ENCODE measurements at places on chromosomes 1 and 21.

GRCh38 chr1:16969651-16970050 is 10.8 kb downstream of the MFAP2 start:
- no peak for DNase-seq

DNA sequence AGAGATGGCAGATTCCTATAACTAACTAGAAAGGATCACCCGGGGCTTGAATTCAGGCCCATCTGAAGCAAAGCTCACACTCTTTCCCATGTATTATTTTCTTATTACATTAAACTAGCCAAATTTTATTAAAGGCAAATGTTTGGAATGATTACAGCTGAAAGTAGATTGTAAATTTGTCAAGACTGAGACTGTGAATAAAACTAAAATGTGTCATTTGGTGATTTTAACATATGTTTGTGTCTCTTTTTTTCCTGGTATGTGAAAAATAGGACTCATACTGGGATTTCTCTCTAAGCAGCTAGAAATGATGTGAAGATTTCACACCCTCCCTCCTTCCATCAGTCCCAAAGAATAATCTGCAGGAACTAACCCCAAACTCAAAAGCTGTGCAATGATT is 19.1 kb upstream of the KIAA0040 start:
- DNase-seq, result no peak

- no peak for DNase-seq
These were observed 6.8 kb downstream of the CFAP410 start for GRCh38 chr21:44332383-44332782.

- DNase-seq, result no peak
These were observed 3.3 kb downstream of the SLX9 start for GRCh38 chr21:44943005-44943685.

GRCh38 chr1:64744492-64745180 is at the start of gene RAVER2:
Gene RAVER2, plus strand, starts transcription at chr1:64745075. Its CDS starts 98 bp downstream, at chr1:64745173.
- peak; percentile 77 for DNase-seq

DNA sequence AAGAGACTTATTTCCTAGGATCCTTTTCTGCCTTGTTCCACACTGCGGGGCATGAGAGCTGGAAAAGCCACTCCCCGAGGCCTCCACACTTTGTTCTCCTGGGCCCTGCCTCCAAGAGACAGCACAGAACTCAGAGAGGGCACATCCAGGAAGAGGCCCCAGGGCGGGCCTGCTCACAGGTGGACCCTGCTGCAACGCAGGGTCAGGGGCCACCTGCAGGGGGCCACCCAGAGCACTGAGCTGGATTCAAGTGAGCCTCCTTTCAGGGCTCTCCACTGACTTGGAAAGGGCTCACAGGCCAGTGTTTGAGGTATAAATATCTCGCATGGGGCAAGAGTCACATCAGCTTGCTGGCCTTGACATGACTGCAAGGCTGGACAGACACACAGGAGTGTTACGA is 4.8 kb downstream of the RGS16 start:
- DNase-seq, result no peak

GRCh38 chr1:227603327-227603726 is 40.0 kb downstream of the ZNF678 start:
- DNase-seq, result no peak

- no peak for DNase-seq
These were observed 25.9 kb downstream of the IVNS1ABP start for GRCh38 chr1:185291159-185291558.

GRCh38 chr1:228335406-228336307 is 71.0 kb downstream of the TRIM11 start:
- DNase-seq, result no peak

All from fibroblast of skin of back (primary cell).